GM19239 (cell line): ENCODE measurements at places on chromosomes 2 and 18.

DNA sequence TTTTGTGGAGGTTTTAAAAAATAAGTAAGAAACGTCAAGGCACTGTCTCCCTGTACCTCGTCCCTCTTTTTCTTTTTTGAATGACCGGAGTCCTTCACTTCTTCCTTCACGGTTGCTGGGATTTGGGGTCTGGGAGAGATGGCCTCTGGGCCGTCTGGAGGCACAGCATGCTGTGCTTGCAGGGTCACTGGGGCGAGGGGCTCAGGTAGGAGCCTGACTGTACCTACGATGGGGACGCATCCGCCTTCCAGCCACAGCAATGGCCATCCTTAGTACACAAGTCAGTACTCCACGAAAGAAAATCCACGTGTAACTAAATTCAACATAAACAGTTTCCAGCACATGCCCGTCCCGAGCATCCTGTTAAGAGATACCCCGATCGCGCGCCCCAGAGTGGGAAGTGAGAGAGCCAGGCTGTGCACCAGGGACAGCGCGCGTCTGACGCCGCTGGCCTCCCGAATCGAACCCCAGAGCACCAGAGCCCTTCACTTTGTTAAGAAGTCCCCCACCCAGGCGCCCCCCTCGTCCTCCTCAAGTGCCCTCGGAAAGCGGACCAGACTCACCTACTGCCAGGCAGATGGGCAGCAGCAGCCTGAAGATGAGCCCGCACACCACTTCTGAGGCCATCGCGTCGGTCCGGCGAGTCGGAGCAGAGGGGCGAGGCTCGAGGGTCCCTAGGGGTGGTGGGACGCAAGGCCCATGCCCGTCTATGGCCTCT, 1.2 kb downstream of the PIEZO2 start:
- no peak for DNase-seq

GRCh38 chr2:233213011-233213410, 38.5 kb upstream of the ATG16L1 start:
- no peak for DNase-seq

GRCh38 chr2:42864641-42865280, 72.4 kb upstream of the HAAO start:
- no peak for DNase-seq

DNA sequence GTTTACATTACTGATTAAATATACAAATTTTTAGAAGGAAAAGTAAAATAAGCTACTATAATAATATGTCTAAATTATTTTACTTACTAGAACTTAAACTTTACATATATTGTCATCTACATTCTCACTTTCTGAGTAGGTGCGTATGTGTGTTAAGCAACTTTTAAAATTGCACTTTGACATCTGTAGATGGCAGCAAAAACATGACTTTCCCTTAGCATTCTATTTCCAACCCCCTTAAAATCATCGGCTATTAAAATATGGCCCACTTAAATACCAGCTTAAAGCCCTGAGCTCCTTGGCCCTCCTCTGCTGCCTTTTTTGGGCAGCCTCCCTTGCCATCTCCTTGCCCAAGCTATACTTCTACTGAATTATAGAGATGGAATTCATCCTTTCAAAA, 78.0 kb downstream of the UPP2 start:
- DNase-seq, result no peak

- DNase-seq, result no peak
Observed at GRCh38 chr2:161122772-161123530, 37.3 kb upstream of the TANK start.

DNA sequence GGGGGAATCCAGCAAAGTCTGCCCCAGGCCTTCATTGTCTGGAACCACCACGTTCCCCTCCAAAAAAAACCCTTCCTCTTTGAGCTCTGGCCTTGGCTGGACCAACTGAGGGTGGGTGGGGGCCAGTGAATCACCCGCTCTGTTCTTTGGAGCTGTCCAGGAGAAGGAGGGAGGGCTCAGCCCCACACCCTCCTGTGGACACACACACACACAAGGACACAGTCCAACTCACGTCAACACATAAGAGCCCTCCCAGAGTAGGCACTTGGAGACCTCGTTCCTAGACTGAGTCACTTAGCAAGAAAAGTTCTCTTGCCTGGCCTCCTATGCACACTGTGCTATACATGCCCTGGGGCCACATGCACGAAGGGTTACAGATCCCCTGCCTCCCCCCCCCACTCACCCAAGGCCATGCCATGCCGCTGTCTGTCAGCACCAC, 1.2 kb upstream of the TNS1 start:
- no peak for DNase-seq

GRCh38 chr2:198368089-198368488, 563.7 kb downstream of the PLCL1 start:
- DNase-seq, result no peak

DNA sequence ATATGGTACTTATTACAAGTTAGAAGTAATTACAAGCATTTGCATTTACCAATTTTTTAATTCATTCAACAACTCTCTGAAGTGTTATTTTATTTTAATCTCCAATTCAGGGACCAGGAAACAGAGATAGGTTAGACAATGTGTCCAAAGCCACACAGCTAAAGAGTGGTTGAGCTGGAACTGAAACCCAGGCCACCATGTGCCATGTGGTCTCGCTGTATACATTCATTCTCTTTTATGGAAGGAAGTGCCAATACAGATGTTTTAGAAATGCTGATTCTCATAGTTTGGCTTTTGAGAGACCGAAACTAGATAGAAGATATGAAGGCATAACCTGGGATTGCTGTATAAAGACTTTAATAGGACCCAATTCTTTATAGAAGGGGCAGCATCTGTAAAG, 684.6 kb upstream of the ID2 start:
- no peak for DNase-seq

- no peak for DNase-seq
Observed at GRCh38 chr2:96181529-96181928, 27.1 kb downstream of the STARD7 start.

GRCh38 chr2:129374452-129374851, 605.0 kb upstream of the RAB6C start:
- no peak for DNase-seq

- no peak for DNase-seq
Observed at GRCh38 chr2:189585226-189585756, 4.7 kb upstream of the SLC40A1 start.

GRCh38 chr2:176261136-176261535, 8.1 kb upstream of the MTX2 start:
- DNase-seq, result no peak

DNA sequence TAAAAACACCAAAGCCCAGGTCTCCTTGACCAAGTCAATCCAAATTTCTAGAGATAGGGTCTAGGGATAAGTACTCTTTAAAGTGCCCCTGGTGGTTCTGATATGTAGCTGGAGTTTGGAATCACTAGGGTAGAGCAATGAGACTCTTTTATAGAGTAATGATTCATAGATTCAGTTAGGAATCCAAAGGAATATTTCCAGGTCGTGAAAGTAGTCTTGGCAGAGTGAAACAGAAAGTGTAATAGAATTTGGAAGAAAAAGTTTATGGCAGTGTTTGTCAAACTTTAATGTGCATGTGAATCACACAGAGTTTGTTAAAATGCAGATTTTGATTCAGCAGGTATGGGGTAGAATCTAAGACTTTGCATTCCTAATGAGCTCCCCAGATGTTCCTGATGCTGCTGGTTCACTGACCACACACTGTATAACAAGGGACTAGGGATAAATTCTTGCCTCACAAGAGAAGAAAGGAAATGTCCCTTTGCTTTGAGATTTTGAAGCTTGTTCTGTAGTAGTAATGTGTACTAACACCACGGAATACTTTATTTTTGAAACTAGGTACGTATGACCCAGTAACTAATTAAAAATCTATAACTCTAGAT, 1.8 kb downstream of the UPP2 start:
- DNase-seq, result no peak

DNA sequence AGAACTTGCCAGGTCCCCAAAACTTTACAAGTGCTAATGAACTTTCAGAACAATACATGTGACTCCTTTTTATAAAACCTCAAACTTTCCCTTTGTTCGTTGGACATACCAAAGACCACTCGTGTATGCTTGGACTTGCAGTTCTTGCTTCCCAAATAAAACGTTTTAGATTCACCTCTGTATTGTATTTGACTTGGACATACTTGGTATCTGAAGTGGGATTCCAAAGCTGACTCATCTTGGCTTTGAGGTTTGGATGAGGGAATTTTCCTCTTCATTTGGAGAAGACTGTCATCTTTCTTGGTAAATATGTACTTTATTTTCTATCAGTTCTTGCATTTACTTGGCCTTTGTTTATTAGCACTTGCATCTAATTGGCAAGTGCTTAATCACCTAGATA, 8.0 kb upstream of the CYB5A start:
- DNase-seq, result no peak

DNA sequence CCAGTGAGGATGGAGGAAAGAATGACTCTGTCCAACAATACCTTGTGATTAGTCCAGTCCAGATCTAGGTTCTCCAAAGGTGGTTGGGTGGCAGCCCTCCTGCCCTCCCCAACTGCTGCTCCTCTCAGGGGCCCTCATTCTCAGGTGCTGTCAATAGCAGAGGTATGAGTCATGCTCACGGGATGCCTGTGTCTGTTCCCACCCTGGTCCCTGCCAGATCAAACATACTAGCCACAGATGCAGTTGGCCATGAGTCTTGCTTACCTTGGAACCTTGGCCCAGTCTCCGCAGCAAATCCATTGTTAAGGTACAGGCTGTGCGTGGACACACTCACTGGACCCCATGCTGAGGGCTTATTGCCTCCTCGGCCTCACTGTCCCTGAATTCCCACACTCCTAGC, 24.9 kb upstream of the RPIA start:
- no peak for DNase-seq

- no peak for DNase-seq
Observed at GRCh38 chr18:41873730-41874129, 81.3 kb upstream of the PIK3C3 start.

GRCh38 chr18:40930211-40930882, 1024.7 kb upstream of the PIK3C3 start:
- DNase-seq, result no peak
